Fibroblast of skin of left quadriceps (primary cell): ENCODE measurements at places on chromosomes 7 and 10.

DNA sequence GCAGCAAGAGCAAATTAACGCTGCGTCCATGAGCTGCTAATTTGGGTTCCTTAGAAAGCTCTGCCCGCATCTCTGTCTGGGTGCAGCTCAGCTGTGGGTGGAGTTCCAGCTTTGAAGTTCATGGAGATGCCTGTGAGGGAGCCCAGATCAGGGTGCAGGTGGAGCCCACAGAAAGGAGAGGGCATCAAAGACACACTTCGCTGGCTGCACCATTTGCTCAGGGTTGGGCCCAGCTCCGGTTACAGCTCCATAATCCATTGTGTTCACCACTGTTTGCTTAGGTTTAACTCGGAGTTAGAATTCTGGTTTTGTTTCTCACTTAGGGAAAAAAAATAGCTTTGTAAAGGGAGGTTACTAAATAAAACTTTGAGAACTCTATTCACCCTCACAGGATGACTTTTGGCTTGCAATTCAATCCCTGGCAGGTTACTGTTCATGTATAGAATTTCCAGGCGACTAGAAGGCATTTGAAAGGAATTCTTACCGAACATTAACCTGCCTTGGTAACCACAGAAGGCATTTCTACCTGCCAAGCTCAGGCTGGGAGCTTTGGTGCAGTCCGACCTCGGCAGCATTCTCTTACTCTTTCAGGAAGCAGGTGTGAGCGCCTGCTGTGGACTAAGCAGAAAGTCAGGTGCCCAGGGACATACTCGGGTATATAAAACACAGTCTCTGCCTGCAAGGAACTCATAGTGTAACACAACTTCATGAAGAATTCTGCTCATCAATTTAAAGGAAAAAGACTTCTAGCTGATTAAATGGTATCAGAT is 179.5 kb upstream of the RNF32 start:
- DNase-seq = no peak

DNA sequence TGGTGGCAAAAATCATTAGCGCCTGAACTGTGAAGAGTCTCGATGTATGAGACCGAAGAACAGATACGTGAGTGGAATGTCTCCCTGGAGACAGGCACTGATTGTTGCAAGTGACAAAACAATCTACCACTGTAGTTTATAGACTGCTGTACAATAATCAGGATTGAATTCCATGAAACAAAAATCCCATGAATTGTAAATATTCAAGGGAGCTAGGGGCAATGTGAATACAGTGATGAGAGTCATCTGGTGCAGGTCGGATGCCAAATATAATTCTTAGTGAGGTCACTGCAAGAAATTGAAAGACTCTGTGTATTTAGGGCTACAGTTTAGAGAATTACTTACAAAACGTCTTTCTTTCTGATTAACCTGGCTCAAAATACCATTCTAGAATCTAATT is 594.4 kb upstream of the VSTM2A start:
- no peak for DNase-seq

DNA sequence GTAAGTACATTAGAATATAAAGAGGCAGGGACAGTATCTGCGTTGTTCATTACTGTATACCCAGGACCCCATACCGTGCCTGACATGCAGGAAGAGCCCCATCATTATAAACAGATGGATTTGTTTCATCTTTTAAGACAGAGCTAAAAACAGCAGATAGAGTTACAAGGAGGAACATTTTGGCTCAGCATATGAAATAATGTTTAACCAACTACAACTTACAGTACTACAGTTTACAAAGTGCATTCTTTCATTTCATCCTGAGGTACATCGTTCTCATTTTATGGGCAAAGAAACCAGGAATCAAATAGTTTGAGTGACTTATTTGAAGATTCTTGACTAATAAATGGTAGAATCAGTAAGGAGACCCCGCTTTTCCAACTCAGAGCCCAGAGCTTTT is 38.1 kb upstream of the AGBL3 start:
- no peak for DNase-seq

- DNase-seq = no peak
Measured at GRCh38 chr10:73785721-73786511, 510 bp downstream of the ZSWIM8 start.

DNA sequence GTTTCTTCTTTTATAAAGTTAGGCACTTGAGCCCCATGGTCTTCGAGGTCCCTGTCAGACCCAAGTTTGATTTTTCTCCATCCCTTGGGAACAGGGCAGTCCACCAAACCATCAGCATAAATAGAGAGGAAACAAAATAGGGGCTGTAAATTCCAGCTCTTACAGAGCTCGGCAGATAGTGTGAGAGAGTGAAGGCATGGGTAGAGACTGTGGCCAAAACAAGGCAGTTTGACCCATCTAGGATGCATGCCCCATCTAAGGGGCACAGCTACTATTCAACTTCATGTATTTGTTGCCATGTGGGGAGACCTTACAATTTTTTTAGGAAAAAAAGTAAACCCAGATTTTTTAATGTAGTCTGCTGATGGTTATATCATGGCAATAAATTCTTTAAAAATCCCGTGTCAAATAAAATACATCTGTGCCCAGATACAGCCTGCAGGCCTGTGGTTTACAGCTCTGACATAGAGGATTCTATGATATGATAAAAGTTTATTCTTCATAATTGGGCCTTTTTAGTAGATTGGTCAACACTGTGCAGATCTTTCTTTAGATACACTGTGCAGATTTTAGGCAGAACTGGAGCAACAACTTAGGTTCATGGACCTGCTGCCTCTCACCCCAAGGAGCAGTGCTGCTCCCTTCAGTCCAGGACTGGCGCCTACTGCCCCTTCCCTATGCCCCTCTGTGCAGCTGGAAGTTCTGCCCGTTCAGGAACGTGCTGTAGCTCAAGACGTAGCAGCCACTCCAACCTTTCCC is 5.3 kb downstream of the PPP1R3C start:
- no peak for DNase-seq

- DNase-seq = no peak
Measured at GRCh38 chr10:102757323-102757722, 13.6 kb downstream of the WBP1L start.

GRCh38 chr7:107610323-107610722 is 30.3 kb downstream of the BCAP29 start:
- no peak for DNase-seq

DNA sequence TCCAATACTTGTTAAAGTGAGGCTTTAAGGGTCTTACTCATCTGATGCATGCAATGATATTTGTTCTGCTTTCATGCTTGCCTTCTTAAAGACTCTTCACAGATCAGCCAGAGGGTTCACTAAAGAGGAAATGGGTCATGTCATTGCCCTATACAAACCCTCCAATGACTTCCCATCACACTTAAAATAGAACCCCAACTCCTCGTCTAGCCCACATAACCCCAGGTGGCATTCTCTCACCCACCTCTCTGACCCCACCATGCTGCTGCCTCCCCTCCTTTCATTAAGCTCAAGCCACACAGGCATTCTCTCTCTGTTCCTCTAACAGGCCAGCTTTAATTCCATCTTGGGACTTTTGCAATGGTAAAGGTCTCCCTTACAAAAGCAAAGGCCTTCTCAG is 253.6 kb downstream of the GRID1 start:
- no peak for DNase-seq

DNA sequence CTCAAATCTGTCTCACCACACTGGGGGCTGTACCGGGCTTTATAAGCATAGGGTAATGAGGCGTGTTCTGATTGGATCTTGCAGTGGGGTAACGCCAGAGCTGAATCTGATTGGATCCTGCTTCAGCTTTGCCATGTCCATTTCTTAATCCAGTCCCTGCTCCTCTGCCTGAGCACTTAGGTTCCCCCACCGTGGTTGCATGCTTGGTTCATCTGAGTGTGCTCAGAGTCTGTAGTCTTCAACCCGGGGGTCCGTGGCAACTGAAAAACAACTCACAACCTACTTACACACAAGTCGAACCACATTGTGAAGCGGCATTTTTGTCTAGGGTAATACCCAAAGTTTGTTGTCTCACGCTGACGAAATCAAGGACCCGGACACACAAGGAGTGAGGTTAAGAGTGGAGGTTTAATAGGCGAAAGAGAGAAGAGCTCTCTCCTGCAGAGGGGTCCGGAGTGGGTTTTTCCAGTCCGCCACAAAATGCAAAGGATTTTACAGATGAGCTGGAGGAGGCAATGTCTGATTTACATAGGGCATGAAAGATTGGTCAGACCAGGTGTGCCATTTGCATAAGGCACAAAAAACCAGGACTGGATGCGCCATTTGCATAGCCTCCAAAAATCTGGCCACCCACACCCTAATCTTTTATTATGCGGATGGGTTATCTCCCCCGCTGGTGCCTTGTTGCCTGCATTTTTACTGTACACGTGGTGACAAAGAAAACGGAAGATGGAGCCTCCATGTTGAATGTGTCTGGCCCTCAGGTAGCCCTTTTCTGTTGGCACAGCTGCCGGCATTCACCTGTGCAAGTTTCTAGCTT is 641.8 kb upstream of the FOXK1 start:
- no peak for DNase-seq

DNA sequence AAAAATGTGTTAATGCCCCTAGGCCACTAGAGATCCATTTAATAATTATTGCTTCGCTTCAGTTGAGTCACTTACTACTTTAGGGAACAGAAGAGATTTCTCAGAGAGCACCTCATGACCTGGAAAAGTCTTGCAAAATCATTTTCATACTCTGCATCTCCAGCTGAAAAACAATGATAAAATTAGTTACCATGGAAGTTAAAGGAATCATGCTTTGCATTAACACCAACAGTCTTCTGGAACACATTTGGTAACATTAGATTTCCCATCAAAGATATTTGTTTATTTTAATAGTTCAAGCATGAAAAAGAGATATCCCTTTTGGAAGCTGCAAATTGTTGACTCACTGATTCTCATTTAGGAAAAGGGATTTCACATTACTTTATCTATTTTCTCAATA is 1.8 kb upstream of the STEAP2 start:
- no peak for DNase-seq

- no peak for DNase-seq
Measured at GRCh38 chr10:125016123-125016522, 74.2 kb downstream of the ZRANB1 start.

GRCh38 chr7:2795906-2796305 is 48.2 kb downstream of the GNA12 start:
- no peak for DNase-seq

DNA sequence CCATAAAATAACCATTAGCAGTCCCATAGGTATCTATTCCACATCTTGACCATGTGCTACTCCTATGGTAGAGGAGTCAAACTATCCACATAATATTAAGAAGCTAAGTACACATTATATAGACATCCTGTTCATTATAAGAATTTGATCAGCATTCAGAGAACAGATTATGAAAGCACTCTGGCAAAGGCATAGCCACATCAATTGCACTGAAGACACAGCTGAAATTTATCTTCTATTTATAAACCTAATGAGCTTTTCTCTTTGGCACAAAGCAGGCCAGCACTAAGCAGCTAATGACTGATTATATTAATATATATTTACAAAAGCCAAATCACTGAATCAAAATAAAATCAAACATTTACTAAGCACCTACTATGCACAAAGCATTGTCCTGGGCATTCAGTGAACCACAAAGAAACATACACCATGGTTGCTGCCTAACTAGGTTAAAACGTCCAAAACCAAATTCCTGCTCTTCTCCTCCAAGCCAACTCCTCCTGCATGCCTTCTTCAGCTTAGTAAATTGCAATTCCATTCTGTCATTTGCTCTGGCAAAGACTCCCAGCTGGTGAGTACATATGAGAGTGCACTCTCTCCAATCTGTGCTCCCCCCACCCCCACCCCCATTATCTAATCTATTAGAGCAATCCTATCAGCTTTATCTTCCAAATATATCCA is 122.6 kb upstream of the ASAH2 start:
- DNase-seq = no peak

- no peak for DNase-seq
Measured at GRCh38 chr10:43197834-43198681, 59.8 kb downstream of the CSGALNACT2 start.

- no peak for DNase-seq
Measured at GRCh38 chr10:91038971-91039370, 118.1 kb upstream of the ANKRD1 start.

GRCh38 chr10:17286562-17287550 is 58.8 kb downstream of the VIM start:
- no peak for DNase-seq

GRCh38 chr7:121023194-121023593 is 34.7 kb downstream of the CPED1 start:
- DNase-seq = no peak

DNA sequence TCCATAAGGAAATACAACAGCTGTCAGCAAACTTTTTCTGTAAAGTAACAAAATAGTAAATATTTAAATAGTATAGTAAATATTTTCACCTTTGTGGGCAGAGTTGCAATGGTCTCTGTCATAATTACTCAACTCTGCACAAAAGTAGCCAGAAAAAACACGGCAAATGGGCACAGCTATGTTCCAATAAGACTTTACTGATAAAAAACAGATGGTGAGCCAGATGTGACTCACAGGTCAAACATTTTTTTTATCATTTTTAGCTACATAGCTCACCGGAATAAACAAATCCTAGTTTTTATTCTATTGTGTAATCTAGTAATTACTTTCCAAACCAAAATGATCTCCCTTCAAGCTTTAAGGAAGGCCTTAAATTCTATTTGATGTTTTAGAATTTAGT is 55.3 kb downstream of the NCAPG2 start:
- DNase-seq = peak; percentile 88

- no peak for DNase-seq
Measured at GRCh38 chr10:58431903-58432302, 46.7 kb downstream of the TFAM start.

- no peak for DNase-seq
Measured at GRCh38 chr7:148800677-148801076, 83.4 kb downstream of the EZH2 start.
